ENCODE measurements at places on chromosomes 7 and 10.

DNA sequence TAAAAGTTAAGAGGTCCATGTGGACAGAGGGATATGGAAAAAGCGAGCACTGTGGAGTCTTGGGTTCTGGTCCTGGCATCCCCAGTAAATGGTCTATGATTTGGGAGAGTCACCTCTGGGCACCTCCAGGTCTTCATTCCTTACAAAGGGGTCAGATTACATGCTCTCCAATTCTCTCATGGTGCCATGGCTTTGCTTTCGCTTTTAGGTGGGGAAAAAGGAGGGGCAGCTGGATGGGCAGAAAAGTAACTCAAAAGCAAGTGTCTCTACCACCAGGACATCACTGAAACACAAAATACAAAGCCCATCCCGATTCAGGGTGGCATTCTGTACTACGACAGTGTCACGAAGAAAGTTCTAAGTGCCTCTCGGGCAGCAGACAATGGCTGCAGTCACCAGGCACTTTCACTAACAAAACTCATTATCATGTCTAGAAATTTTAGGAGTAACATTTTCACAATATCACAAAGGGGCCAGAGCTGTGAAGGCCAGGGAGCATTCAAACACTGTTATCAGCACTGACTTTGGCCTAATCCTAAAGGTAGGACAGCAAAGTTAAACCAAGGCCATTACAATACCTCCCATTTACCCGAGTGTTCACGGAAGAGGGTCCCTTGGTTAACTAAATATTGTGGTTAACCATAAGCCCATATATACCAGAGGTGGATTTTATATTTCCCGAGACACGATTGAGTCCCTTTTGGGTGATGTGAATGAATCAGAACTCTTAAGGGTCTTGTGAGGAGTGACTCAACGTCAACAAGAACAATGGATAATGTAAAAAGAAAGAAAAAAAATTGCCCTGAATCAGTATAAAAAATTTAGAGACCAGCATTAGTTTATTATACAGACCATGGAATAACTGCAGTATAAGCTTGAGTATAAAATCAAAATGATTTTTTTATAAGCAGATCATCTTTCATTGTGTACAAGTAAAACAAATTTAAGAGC is 2.5 kb downstream of the PSAP start:
- DNase-seq: no peak

- no peak for DNase-seq
These were observed 15.5 kb downstream of the MSRB2 start for GRCh38 chr10:23110722-23111516.

DNA sequence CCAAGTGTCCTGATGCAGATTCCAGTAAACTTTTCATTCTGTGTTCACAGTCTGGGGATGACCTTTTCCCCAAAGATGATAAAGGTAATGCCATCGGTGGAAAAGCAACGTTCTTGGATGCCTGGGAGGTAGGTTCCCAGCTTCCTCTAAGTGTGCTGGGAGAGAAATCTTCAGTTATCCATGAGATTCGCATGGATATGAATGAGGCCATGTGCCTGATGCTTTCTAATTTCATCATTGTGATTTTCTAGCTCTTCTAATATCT is 5.5 kb downstream of the AKR1B10 start:
- no peak for DNase-seq

DNA sequence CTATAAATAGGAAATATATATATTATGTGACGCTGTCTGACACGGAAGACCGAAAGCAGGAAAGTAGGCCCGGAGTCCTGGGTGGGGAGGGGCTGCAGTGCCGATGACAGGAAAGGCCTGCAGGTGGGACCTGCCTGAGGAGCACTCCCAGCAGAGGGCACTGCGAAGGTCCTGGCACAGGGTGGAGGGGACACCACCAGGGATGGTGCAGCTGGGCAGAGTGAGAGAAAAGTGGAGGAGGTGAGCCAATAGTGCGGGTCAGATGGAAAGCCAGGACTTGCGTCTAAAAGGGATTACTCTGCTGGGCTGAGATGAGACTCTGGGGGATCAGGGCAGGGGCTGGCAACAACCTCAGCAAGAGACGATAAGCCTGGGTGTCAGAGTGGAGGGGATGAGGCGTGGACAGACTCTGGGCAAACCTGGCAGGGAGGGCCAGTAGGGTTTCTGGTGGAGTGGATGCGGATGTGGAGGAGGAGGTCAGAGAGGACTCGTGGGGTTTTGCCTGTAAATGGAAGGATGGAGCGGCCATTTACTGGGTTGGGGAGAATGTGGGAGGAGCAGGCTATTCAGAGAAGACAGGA is 118.2 kb upstream of the ZNF746 start:
- no peak for DNase-seq

DNA sequence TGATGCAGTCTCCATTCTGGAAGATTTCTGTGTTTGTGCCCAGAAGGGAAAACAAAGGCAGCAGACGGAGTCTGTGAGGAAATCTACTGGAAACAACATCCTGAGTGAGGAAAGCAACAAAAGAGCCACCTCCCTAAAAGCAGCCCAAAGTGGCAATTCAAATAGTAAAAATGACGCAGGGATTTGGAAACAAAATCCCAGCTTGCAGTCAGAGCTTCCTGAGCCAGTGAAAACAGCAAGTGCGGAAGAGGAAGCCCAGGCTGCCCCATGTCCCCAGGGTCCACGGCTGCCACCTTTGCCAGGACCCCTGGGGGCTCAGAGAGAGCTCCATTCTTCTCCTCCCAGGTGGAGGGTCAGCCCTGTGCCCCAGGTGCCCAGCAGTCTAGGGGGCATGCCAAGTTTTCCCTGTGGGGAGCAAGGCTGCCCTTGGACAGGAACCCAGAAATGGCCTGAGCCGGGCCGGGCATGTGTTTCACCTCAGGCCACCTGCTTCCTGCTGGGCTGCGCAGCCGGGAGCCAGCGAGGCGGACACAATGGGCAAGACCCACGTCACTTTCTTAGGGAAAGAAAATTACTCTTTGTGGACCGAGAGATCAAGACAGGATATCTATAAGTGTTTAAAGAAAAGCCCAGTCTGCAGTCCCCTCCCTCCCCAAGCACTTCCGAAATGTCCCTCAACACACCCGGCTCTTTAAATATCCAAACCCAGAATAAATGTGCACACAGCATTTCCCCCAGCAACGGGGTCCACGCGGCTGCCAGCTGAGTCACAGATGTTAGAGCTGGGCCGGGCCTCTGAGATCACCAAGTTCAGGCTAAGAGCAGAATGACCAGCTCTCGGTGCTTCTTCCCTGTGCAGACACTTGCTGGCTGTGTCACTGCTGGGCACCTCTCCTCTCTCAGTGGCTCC is 231.1 kb downstream of the ARHGAP12 start:
- peak; percentile 30 for DNase-seq

GRCh38 chr7:39910108-39910869 is 39.8 kb upstream of the CDK13 start:
- no peak for DNase-seq

- DNase-seq: no peak
These were observed 30.0 kb downstream of the MGMT start for GRCh38 chr10:129497013-129497412.

GRCh38 chr10:72846238-72846637 is 47.3 kb upstream of the OIT3 start:
- DNase-seq: no peak

GRCh38 chr7:5143935-5144903 is 45.8 kb upstream of the WIPI2 start:
- DNase-seq: peak; percentile 65

GRCh38 chr7:150463461-150463860 is 13.0 kb downstream of the GIMAP8 start:
- no peak for DNase-seq

- DNase-seq: no peak
These were observed 77.6 kb downstream of the VPS41 start for GRCh38 chr7:38831259-38831996.

- DNase-seq: no peak
These were observed 14.2 kb upstream of the EGFR start for GRCh38 chr7:55004579-55004978.

DNA sequence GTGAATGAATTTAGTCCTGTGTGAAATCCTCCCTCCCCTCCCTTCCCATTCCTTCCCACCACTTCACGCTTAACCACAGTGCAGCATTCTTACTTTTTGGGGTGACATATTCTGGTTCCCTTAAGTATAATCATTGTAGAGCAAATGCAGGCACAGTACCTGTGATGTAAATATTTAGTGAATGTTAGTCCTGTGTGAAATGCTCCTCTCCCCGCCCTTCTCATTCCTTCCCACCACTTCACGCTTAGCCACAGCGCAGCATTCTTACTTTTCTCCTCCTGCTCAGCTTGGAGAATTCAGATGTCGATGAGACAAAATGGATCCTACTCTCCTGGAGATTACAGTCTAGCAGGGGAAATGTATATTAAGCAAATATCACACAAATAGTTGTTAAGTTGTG is 258.8 kb downstream of the EXOC4 start:
- DNase-seq: no peak

DNA sequence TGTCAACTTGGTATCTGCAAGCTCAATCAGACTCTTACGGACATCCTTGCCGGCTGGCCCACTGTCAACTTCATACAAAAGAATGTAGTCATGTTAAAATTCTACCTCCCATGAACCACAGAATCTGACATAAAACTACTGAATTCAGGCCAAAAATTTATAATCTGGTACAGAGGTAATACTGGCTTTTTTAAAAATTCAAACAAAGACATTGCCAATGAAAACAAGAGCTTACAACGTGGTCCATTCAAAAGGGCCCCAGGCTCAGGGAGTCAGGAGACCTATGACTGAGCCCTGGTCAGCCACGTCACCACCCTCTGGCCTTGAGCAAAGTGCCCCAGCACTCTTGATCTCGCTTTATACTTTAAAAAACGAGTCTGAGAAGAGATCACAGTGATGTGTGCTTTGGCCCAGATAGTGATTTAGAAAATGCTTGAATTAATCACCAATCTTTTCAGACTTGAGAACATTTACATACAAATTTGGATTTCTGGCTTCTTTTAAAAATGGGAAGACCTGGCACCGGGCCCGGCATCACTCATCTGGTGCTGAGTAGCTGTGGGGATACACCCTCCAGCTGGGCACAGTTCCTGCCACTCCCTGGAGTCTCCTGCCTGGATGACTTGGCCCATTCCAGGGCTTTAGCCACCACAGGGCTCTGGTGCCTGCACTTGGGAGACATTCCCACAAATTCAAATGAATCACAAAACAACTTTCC is 94.1 kb downstream of the PIP4K2A start:
- DNase-seq: peak; percentile 92

DNA sequence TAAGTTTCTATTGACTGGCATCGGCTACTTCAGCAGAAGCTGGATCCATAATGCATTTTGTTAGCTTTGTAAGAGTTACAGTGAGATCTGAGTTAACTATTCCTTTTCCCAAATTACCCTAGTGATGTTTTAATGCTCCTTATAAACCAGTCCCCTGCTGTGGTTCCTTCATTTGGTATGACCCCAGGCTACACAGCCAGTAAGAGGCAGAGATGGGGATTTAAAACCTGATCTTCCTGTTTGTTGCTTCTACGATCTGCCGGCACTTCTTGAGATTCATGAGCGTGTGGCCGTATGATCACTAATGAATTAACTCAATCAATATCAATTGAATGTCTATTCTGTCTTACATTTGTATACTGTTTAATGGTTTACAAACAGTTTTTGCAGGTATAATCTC is 86.1 kb downstream of the CACNB2 start:
- no peak for DNase-seq

DNA sequence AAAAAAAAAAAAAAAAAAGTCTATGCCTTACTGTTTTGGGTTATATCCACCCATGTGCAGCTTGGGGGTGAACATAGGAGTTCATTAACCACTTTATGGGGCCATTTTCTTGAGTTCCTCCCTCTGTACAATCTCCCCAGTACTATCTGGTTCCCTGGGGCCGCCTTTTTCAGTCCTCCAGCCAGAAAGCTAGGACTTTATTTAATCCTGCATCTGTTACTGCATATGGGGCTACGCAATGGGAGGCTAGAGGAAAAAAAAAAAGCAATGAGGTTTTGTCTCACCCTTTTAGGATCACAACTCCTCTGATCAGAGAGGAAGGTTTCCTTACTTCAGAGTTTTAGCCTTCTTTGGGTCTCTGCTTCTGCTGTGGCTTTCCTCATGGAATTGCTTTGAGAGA is 51.0 kb downstream of the BTRC start:
- no peak for DNase-seq

DNA sequence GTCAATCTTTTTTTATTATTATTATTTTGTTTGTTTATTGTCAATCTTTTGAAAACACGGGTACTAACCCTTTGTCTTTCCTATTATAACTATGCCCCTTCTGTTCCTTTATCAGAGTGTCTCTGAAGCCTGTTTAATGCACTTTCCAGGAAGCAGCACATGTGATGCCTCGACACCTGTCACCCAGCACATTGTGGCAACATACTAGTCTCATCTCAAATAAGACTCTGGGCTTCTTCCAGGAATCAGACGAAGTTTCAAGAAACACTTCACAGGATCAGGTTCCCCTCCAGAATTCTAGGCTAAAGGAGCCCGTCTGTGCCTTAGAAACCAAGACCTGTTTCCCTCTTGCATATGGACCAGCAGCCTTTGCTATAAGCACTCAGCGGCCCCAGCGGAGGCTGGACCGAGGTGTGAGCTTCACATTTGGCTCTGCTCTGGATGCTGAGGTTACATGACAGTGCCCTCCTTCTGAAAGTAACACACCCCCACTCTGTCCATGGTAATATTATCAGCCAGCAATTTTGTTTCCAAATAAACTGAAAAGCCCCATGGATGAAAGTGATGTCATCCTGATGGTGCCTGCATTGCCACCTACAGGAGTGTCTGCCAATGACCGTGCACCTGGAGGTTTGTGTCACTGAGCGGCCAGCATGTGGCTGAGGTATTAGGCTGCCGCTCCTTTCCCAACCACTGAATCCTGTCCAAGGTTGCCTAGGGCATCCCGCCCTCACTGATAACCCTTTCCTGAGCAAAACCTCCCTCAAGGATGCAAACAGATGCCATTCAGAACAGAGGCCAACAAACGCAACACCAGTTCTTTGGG is 38.1 kb downstream of the MKI67 start:
- no peak for DNase-seq

DNA sequence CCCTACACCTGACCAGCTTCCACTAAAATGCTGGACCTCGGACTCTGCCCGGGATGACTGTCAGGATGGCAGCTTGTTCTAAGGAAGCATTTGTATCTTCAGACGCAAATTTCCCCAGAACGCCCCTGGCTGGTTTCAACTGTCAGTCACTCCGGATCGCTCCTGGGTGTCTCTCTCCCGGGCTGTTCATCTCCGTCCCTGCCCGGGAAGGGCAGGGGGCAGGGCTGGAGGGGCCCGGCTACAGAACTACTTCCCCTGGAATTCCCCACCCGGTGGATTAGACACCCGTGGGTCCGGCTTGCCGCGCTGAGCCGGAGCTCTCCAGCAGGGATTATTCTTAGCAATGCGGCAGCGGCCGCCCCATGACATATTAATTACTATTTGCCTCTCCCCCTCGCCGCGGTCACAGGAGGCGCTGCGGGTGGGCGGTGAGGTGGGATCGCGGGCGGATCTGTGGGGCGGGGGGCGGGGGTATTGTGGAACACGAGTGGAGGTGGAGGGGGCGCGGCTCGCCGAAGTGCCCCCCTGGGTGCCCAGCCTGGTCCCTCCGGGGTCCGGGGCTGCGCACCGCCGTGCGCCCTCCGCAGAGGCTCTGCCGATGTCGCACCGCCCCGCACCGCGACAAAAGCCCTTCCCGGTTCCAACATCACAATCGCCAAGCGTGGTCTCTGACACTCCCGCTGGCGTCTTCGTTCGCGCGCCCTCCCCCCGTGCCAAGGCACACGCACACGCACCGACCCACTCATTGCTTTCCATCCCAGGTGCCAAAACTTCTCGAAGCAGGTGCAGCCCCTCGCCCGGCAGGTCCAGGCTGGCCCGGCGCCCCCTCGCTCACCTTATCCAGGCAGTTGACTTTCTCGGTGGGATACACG is 276.1 kb upstream of the NEBL start:
- DNase-seq: peak; percentile 19

- DNase-seq: no peak
These were observed 6.2 kb downstream of the RARRES2 start for GRCh38 chr7:150335108-150335773.

Data from posterior cingulate gyrus (tissue), 11 donors.